NCI-H226 (cell line): ENCODE measurements at places on chromosomes 11 and 22.

DNA sequence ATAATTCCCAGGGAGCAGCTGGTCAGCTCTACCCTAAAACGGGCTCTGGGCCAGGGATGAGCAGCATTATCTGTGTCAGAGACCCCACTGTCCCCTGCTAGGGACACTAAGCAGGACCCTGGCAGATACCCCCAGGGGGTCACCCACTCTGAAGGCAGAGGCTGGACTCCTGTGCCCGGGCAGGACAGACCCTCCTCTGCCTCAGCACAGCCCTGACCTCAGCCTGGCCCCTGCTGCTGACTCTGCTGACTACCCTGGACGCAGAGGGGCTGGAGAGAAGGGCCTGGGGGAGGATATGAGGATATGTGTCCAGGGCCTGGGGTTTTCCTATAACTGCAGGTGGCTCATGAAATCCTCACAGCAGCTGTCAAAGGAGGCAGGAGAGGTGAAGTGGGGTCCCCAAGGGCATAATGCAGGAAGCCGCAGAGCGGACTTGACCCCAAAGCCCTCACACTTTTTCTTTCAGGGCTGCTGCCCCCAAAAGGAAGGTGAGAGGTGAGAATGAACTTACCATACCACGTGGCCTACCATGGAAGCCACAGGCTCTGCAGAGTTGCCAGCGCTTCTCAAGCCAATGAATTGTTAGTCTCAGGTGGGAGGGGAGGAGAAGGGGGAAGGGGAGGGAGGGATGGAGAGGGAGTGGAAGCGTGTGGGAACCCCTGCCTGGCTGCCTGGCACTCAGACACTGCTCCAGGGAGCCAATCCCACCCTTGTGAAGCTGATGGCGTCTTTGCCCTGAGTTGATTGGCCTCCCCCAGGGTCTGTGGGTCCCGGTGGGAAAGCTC is 76.7 kb upstream of the WNT11 start:
- DNase-seq: no peak

- DNase-seq: no peak
Measured at GRCh38 chr22:19232623-19233022, 54.1 kb upstream of the SLC25A1 start.

GRCh38 chr11:19725379-19726079 is 12.9 kb downstream of the NAV2 start:
- no peak for DNase-seq

DNA sequence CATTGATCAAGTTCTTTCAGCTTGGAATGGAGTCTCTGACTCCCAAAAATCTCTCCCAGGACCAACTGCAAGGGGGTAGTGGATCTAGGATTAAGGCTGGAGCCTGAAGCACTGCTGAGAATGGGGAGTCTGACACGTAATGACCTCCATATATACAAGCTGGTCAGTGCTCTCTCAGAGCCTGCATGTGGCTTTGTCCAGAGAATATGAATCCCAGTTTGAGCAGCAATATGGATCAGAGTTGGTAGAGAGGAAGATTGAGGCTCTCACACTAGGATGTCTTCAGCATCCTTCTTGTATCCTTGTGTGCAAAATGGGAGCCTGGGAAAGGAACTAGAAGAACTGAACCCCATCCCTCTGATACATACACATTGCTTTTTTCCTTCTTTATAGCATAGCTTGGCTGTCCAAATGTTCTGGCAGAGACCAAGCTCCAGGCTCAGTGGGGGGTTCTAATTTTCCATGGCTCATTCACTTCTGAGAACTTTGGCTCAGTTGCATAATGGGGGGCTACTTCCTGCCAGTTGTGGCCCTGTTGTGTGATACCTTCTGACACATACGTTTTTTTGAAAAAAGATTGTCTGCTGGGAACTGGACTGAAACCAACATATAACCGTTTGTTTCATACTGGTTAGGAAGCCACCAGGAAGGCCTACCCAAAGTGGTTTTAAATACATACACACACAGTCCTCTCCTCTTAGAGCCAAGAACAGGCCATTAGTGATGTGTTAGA is 138.2 kb downstream of the ETS1 start:
- DNase-seq: peak; percentile 15

- DNase-seq: no peak
Measured at GRCh38 chr11:64237484-64237951, 3.1 kb downstream of the VEGFB start.

DNA sequence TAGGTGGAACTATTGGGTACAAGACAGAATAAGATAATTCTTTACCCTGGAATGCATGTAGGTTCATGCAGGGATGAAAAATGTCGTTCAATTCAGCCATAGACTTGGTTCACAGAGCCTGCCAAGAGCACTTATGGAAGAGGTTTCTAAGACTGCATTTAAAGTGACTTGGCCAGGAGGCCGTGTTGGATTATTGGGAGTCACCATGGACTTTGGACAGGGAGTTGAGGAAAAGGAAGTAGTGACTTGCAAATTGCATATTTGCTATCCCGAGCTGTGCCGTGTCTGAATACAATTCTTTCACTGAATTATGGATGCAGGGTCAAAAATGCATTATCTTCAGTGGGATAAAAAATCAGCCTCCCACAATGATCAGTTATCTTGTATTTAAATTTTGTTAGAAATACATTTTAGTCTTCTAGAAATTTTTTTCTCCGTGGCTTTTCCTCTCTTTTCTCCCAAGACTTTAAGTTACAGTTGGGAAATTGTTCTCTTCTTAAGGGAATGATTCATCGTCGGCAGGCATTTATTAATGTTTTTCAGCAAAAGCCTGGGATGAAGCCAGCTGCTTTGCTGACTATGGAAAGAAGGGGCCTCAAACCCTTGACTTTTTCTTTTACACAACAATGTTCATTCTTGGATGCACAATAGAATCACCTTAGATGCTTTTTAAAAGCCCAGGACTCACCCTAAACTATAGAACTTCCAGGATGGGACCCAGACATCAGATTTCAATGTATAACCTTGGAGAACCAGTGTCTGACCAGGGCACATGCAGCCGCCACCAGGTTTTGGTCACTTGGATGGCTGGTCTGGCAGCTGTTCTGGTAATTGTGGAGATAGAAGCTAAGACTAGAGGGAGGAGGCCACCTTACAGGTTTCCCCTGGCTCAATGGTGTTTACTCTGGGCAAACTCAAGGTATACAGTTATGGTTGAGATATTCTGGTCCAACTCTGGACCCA is 70.8 kb downstream of the FAT3 start:
- peak; percentile 53 for DNase-seq

GRCh38 chr22:18033204-18033998 is 9.0 kb upstream of the MICAL3 start:
- DNase-seq: no peak

GRCh38 chr11:74748211-74749126 is at the start of gene RNF169:
Gene RNF169 (plus strand): TSS chr11:74748849. CDS start chr11:74748881, 32 bp downstream.
- DNase-seq: peak; percentile 93

DNA sequence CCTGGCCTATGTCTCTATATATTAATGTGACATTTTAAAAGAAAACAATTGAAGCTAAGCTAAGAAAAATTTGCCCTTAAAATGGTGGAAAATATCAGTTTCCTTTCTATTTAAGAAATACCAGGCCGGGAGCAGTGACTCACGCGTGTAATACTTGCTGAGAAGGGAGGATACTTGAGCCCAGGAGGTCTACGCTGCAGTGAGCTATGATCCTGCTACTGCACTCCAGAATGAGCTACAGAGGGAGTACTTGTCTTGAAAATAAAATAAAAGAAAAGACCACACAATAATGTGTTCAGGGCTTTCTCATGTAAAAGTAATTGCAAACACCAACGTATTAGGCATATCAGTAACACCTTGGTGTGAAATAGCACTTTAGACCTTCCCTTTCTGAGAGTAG is 1.4 kb upstream of the PRSS23 start:
- DNase-seq: peak; percentile 81

DNA sequence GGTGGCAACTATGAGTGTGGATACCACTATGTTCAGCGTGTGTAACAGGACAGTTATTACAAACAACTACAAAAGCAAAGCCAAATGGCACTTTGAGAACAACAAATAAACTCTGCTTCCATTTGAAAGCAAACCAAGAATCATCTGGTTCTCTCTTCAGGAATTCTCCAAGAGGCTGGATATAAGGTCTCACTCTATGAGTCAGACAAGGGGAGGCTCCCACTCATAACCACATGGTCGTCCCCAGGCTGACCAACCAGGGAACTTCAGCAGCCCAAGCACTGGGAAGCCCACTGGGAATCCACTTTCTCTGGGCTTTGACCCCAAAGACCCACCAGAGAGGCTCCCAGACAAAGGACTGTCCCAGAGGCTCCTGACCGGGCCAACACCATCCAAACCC is 35.3 kb downstream of the DGCR2 start:
- DNase-seq: peak; percentile 19

- DNase-seq: peak; percentile 69
Measured at GRCh38 chr11:36257351-36257750, 31.9 kb downstream of the COMMD9 start.

- DNase-seq: no peak
Measured at GRCh38 chr11:6062691-6063358, 32.3 kb upstream of the OR56A1 start.

GRCh38 chr22:47381240-47381639 is 618.8 kb downstream of the TBC1D22A start:
- DNase-seq: no peak

GRCh38 chr22:23716811-23717801 is 26.3 kb downstream of the RGL4 start:
- peak; percentile 37 for DNase-seq

DNA sequence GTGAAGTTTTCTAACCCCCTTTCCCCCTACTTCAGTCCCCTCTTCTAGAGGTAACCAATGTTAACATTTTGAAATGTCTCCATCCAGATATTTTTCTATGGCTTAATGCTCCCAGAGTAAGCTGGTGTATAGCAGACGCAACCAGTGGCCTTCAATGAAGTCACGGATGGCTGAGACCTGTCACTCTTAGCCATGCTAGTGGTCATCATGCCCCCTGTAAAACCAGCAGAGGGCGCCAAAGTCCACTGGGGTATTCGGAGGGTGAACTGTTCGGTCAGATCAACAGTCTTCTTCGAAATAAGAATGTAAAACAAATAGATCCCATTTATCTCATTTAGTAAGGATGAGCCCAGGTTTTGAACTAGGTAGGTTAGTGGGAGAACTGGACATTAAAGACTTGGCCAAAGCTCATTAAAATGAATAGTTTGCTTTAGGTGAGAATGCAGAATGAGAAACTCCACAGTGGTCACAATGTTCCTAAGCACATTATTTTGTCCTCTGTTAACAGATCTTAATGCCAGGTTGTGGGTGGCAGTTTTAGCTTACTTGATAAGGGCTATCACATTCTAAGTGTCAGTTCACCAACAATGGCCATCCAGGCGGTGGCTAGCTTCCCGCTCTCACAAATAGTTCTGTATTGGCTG is 8.6 kb upstream of the MMP8 start:
- peak; percentile 31 for DNase-seq

GRCh38 chr11:119892311-119892808 is 163.4 kb upstream of the NECTIN1 start:
- DNase-seq: no peak

- DNase-seq: no peak
Measured at GRCh38 chr22:30402028-30402765, 5.4 kb downstream of the SEC14L2 start.

DNA sequence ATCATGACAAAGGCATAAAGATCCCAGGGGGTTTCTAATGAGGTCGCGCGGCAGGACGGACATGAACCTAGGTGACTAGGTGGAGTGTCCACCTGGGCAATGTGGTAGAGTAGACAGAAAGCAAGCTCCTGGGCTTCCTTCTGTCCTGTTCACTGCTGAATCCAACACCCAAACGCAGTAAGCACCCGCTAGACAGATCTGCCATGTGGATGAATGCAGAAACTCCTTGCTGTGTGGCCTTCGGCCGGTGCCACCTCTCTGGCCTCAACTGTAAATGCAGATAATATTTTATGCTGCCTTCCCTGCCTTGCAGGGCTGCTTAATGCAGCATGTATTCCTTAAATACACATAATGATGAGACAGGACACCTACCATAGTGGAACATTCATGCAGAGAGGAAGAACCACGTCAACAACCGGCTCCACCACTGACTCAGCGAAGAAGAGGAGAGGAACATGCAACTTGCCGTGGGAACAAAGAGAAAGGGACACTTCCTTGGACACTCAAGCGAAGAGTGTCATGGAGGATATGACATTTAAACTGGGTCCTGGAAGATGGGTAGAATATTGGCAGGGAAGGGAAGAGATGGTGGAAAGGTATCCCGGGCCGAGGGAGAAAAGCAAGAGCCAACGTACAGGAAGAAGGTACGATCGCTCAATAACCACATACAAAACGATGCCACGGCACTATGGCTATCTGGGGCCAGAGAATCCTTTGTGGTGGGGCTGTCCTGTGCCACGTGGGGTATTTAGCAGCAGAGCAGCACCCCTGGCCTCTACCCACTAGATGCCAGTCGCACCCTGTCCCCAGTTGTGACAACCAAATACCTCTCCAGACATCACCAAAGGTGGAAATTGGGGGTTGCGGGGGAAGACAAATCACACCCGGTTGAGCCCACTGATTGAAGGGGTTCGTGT is 30.8 kb downstream of the MYH9 start:
- no peak for DNase-seq
